ENCODE measurements at places on chromosomes 5 and 9.

DNA sequence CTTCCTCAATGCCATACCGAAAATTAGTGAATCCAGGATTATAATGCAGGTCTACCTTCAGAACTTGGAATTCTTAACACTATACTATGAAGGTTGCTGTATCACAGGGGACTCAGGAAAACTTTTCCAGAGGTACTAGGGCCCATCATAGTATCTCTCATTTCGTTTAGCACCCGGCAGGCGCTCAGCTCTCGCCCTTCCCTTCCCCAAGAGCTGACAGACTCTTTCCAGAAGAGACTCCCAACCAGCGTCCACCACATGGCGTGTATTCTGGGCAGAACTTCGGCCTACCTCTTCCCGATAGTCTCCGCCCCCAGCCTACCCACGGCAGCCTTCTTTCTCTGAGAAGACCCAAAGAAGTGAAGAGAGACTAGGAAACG is 271 bp downstream of the NOL8 start:
- no peak for DNase-seq

DNA sequence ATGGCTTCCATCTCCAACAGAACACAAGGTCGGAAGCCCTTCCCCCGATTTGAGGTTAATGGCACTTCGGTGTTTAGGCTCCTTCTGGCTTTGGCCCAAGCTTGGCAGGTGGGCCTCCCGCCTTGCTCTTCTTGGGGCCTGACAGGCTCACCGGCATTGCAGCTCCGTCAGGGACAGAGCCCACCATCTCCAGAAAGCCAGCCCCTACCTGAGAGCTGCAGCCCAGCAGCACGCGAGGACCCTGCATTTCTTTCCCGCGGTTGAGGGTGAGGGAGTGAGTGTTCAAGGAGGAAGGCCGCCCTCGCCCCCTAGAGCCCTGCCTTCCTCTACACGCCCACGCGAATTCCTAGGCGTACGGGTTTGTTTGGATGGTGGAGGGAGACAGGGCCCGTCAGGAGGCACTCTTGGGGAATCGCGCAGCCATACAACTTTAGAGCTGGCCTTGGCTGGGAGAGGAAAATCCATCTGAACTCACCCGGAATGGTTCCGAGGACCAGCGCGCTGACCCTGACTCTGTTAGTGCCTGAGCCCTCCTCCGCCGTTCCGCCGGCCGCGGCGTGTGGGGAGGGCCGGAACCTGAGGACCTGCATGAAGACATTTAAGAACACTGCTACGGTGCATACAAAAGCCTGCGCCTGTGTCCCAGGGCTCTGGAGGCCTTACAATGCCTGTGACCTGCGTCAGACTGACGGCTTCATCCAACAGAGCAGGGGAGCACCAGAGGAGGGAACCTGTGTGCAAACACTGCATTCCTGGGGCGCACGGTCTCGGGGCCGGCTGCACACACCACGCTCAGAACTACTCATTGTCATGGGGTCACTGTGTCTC is 73.8 kb downstream of the MRPL36 start:
- DNase-seq: peak; percentile 14

DNA sequence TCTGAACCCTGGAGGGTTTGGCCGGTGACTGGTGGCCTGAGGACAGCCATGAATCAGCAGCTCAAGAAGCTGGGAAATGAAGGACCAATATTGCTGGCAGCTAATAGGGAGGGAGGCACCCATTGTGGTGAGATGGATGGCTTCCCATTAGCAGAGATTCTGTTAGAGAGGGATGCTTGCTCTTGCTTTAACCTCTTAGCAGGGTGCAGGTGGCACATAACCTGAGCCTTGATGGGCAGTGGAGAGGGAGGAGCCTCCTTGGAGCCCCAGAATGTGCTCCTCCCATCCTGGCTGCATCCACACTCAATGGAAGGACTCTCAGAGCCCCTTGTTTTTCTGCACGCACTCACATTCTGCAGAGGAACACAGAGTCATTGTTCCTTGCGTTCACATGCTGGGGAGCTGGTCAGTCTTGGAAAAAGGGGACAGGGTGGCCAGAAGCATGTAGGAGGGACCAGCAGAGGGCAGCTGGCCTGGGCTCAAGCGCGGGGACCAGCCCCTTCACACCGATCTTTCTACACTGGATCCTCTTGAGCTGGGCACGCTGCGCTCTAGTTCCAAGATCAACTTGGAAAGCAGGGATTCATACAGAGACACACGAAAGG is 161.8 kb downstream of the MED10 start:
- no peak for DNase-seq

GRCh38 chr9:99730062-99730461 is 91.6 kb upstream of the NR4A3 start:
- DNase-seq: no peak

DNA sequence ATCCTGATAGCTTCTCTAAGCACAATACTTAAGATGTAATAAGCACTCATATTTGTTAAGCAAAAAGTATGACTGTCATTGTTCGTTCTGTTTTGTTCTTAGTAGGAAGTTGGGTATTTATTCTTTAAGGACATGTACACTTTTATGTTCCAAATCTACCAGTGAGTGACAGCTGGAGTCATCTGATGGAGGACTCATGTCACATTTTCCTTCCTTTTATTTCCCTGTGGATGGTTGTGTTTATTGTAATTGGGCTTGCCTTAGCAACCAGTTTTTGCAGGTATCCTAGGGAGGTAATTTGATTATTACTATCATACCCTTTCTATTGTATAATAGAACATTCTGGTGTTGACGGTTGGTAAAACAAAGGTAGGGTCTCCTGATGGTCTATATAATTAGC is 145.7 kb downstream of the ZSWIM6 start:
- DNase-seq: no peak

DNA sequence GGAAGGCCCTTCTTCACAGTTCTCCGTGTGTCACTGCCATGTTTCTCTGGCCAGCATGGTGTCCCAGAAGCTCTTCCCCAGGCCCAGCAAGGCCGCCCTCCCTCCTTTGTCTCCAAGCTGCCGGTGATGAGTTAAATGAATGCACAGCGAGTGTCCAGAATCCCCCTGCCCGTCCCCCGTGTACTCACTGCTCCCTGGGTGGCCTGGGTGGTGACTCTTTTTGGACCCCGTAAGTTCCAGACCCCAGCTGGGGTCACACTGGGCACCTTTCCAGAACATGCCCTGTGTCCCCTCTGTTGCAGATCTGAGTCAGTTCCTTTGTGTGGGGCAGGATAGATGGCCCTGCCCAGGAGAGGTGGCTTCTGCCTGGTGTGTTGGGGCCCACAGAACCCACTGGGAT is 95.0 kb downstream of the MRPL36 start:
- DNase-seq: no peak
